Endothelial cell of umbilical vein (primary cell): ENCODE measurements at places on chromosomes 13 and 19.
A peak's percentile ranks its signal among the peaks of the same experiment; 100 is the strongest.

DNA sequence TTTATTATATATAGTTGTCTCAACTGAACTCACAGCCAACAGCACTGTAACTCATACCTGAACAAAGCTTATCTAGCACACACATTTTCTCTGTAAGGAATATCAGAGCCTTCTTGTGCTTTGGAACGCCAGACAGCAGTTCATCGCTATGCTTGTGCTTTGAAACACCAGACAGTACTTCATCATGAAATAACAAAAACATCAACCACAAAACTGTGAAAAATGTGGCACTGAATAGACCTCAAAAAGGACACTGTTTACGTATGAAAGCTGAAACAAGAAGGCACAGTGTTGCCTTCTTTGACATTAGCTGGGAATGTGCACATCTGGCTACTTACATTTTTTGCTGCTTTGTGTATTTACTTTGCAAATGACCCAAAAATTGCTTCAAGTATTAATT is 160.2 kb downstream of the PDS5B start:
- no peak for DNase-seq

- no peak for DNase-seq
These were observed 23.1 kb upstream of the ONECUT3 start for GRCh38 chr19:1730157-1730556.

DNA sequence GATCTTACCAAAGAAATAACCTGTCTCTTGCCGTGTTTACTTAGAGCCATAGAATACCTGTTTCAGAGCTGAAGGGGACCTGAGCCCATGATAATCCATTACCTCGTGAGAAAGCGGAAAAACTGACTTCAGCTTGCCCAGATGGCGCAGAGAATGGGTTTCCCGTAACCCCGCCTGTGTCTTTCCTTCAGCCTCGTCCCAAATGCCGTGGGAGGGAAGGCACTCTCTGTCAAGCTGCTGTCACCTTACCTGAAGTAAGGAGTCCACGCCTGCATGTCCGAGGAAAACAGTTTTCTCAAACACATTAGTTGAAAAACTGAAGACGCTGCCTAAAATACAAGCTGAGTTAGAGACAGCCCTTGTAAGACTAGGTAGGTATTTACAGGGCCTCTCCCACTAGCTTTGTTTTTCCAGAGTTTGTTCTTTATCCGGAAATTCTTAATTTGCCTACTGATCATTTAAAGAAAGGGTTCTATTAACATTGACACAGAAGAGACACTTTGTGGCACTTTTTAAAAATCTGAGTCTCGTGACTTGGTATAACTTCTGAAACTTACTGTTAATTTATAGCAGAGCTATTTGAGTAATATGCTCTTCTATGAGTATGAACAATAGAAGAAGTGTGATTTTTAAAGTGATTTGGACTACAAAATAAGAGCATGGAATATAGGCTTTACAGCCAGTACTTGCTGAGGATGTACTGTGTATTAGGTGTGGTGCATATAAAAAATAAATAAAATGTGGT is 1.3 kb upstream of the INTS6 start:
- DNase-seq: peak; percentile 58

DNA sequence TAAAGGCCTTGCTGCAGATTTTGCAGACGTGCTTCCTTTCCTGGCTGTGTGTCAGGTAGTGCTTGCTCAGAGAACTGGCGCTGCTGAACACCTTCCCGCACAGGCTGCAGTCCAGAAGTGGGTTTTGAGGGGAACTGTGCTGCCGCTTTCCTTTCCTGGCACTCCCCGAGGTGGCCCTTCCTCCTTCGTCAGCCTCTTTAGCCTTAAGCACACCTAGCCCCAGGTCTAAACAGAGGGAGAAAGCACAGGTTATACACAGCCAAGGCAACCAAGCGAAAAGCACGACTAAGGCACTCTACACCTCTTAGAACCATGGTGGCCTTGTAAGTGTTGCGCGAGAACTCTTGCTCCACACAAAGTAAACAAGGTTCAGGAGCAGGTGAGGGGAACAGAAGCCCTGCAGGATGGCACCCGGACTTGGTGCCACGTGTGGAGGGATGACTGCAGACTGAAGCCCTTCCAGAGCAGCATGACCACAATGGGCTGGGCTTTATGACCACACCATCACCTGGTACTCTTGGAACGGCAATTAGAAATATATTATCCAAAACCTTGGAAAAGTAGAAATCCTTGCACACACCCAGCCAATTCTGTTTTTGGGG is 23.6 kb downstream of the ZNF541 start:
- no peak for DNase-seq

GRCh38 chr19:49574206-49574755 is 6.1 kb downstream of the NOSIP start:
- DNase-seq: no peak

GRCh38 chr13:59446391-59446790 is 717.3 kb downstream of the DIAPH3 start:
- no peak for DNase-seq

DNA sequence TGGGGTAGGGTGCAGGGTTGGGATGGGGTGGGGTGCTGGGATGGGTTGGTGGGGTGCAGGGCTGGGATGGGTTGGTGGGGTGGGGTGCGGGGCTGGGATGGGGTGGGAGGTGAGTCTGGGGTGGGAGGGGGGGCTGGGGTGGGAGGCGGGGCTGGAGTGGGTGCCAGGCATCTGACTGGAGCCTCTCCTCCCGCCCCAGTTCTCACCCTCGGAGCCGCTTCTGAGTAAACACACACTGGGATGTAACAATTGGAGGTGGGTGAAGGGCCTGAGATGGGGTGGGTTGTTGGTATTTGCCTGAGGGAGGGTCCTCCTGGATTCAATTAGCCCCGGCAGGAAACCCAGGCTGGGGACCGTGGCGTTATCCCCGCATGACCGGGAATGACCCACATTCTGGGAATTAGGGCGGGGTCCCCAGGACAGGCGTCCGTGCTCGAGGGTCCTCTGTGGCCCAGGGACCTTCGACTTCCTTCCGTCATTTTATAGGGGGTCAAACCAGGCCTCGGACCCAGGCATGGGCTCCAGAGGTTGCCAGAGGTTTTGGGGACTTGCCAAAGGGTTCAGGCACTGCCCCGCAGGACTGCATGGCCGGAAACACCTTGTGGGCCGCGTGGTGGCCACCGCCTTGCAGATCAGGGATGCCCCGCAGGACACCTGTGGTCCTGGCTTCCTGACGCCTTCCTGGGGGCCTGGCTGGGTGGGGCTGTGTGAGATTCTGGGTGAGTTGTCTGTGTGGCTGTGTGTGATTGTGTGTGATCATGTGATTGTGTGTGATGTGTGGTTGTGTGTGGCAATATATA is 1.4 kb downstream of the TMPRSS9 start:
- DNase-seq: no peak

DNA sequence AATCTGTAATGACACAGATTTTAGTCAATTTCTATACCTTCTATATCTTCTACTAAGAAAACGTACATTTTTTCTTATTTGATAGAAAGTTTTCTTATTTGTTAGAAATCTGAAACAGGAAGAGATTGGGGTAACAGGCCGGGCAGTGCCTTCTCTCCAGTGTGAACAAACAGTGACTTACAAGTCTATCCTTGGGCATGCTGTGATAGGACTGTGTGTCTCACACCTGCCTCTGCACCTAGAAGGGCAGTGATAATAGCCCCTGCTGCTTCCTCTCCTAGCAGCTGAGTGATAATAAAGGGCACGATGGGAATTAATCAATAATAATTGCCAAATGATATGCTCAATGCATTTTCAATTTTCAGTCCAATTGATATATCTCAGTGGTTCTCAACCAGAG is 1.4 kb downstream of the TMEM272 start:
- no peak for DNase-seq
